ENCODE measurements at places on chromosomes 3 and 15.

GRCh38 chr3:35789042-35789831 is 149.9 kb downstream of the ARPP21 start:
- no peak for DNase-seq

- no peak for DNase-seq
These were observed 18.5 kb upstream of the RIOX2 start for GRCh38 chr3:97990624-97991292.

DNA sequence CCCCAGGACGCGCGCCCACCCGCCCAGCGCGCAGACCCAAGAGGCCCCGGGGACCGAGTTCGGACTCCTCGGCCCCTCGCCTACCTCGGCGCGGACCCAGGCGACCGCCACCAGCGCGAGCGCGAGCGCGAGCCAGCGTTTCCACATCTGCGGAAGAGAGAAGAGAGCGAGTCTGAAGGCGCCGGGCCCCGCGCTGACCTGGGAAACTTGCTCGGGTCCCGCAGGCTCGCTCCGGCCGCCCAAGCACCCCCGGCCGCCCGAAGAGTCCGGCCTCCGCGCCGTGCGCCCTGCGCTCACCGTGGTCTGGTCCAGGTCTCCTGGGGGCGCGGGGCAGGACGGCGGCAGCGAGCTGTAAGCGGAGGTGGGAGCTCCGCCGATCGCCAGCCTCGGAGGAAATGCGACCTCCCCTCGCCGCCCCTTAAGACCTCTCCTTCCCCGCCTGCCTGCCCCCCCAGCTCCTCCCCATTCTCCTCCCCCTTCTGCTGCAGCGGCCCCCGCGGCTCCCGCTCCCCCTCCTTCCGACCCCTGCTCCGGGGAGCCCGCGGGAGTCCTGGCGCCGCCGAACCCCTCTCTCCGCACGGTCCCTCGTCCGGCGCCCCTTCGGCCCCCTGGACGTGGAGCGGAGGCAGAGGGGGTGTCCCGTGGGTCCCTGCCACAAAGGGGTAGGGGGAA is at the start of gene FSTL1:
TSS of gene FSTL1 (minus strand) at position 393 of the 672 bp plus-strand sequence. CDS start at position 147, 246 bp downstream.
- DNase-seq: no peak

DNA sequence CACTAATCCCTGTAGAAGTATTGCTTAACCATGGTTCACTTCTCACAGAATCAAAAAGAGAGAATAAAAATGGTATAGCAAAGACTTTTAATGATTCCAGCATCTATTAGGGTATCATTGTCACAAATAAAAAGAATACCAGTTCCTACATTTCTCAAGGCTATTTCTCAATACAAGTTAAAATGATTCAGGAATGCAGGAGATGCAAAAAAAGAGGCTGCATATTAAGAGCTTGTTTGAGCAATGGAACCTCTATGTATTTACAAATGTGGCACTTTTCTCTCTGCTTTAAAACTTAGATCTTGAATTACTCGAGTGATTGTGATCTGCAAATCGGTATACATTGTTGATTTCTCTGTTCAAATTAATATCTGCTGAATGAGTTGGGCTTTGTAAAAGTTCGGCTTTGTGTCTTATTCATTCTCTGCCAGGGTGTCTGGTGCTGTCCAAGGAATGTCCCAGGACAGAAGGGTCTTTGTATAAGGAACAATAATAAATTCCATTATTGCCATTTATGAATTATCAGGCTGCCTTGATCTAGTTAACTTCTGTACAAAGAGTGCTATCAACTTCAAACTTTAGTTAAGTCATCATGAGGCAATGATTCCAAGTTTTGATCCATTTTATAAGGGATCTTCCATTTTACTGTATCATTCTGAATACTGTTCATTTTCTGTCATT is 364.2 kb downstream of the RBMS3 start:
- no peak for DNase-seq

DNA sequence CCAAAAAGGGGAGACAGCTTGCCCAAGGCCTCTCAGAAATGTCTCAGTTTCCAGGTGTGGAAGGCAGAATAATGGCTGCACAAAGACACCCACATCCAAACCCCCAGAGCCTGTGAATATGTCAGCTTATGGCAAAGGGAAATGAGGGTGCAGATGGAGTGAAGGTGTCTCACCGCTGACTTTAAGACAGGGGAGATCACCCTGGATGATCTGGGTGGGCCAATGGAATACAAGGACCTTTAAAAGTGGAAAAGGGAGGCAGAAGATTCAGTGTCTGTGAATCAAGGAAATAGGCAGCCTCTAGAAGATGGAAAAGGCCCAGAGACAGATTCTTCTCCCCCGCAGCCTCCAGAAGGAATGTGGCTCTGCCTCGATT is 48.8 kb upstream of the ATP2B2 start:
- no peak for DNase-seq

DNA sequence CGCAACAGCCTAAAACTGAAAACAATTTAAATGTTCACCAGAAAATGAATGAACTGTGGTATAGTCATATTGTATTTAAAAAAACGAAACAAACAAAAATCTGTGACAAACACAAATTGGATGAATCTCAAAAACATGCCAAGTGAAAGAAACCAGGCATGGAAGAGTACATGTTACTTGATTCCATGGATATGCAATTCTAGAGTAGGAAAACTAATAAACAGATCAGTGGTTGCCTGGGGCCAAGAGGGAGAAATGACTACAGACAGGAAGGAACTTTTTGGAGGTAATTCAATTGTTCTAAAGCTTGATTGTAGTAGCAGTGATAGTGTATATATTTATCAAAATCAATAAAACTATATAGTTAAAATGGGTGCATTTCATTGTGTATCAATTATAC is 16.8 kb downstream of the UBE3A start:
- DNase-seq: no peak

GRCh38 chr15:43194795-43195194 is 9.6 kb downstream of the CCNDBP1 start:
- no peak for DNase-seq

- DNase-seq: no peak
These were observed 17.2 kb upstream of the PLOD2 start for GRCh38 chr3:146178006-146178689.

DNA sequence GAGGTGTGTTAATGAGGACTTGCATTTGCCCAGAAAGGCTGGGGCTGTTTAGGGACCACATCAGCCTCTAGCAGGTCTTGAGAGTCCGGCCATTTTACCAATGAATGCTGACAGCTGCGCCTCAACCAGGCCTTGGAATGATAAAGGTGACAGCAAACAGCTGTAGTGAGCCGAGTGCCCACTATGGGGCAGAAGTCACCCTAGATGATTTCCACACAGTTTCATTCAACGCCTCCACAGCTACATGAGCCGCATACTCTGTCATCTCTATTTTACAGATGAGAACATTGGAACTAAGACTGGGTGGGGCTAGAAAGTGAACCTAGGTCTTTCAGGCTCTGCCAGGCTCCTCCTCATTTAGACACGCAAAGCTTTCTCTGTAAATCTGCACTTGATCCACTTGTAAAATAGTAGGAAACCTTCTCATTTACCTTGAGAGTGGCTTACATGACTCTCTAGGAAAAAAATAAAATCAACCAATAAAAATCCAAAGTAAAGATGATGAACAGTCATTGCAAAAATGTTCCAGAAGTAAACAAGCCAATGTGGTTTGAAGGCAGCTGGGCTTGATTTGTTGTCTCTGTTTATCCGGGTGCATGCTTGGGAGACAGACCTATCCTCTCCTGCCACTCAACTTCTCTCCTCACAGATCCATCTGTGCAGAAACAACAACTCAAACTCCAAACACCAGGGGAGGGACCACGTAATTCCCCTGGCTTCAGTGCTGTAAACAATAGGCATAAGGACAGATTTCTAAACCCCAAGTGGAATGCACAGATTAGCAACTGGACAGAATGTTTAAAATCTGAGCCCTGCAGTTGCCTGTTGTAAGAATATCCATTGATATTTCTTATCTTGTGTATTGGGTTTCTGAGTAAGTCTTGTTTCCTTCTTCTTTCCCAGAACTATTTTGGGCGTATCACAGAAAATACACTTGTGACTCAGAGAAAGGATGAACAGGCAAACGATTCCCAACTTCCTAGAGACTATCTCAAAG is 31.5 kb upstream of the LDHAL6B start:
- DNase-seq: no peak

- DNase-seq: no peak
These were observed 36.5 kb downstream of the ITGB5 start for GRCh38 chr3:124850633-124851032.

DNA sequence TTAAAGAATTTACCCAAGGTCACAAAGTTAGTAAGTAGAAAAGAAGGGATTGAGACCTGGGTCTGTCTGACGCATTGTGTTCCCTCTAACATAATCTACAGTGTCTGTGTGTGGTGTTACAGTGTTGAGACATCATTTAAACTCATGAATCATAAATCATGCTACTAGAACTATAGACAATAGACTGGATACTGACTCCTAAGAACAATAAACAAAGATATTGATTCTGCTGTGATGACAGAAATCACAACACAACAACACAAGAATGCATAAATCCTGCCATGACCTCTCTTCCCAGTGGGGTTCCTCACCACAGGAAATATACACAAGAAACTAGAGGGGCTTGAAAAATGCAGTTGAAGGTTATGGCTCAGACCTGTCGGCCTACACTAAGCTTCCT is 44.3 kb downstream of the TRIM69 start:
- no peak for DNase-seq

DNA sequence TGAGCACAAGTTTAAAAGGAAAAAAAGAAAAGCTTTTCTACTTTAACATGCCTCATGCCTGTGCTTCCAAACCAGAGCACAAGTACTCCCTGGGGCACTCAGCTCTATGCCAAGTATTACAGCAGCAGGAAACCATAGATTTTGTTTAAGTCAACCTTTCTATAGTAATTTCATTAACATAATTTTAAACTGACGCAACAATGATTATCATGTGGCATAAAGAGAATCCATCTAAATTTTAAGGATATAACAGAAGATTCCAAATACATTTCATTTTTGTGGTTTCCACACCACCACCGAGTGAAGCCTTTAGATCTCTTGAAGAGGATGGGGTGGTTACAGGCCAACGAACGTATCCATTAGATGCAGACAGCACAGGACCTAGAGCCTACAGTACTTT is 112.1 kb downstream of the TNIK start:
- no peak for DNase-seq

GRCh38 chr15:42365921-42366550 is 6.7 kb downstream of the CAPN3 start:
- DNase-seq: no peak

GRCh38 chr3:51966016-51966415 is 1.2 kb downstream of the PCBP4 start:
- no peak for DNase-seq

- DNase-seq: peak; percentile 13
These were observed 303.3 kb upstream of the ATP10A start for GRCh38 chr15:26166429-26166828.

DNA sequence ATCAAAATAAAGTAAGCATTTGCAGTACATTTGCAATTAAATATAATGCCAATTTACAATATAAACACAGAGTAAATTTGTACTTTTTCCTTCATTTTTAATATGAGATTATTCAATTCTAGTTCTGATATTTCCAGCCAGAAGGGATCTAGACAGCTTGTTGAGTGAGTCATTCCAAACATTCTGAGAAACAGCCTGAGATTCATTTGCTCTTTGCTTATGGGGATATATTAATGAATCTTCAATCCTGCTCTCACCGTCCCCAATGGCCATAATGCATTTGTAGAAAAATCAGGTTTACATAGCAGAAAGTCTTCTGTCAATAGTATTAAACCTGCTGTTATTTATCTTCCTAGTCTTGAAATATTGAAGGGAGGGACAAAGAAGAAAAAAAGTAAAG is 554.2 kb downstream of the TUSC7 start:
- no peak for DNase-seq

DNA sequence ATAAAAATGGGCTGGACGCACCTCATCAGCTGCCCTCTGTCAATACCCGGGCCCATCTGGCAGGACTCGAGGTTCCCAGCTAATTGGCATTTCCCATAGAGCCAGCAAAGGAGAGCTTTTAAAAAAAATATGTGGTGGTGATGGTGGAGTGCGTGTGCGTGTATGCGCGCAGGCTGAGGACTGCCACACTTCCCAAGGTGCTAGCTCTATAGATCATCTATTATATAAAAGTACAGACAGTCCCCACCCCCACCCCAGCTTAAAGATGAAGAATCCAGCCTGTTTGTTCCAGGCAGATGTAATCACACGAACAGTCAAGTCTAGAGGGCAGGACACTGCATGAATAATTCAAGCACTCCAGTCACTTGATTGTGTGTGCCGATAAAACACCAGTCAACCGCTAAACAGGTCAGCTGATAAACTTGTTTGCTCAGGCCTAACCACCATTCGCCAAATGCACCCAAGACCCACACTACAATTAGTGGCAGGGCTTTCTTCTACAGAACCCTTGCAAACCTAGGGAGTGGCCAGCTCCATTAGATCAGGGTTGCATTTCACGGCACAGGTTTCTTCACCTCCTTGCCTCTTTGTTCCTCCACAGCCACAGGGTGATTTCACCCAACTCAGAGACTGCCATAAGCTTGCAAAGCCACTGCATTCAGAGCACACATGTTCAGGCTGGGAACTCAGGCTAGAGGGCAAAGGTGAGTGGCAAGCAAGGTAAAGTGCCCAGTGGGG is 5.8 kb downstream of the TLE3 start:
- DNase-seq: peak; percentile 21

- peak; percentile 93 for DNase-seq
These were observed 10.0 kb downstream of the GNAI2 start for GRCh38 chr3:50245831-50246516.

GRCh38 chr3:189249987-189250386 is 78.2 kb downstream of the TPRG1 start:
- no peak for DNase-seq

DNA sequence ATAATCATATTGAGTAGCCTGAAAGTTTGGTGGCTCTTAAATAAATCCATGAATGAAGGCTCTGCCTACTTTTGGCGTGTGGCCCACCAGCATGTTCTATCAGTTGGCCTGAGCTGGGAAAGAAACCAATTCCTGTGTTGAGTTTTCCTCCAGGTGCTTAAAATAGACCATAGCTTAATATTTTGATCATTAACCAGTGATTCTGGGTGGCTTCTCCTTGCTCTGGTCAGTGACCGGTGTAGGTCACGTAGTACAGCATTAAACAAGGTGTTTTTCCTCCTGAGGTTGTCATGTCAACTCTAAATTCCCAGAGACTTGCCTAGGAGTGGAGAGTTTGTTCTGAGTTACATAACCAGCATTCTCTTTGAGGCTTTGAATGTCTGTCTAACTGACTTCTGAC is 1.3 kb downstream of the HHLA2 start:
- no peak for DNase-seq

GRCh38 chr3:114294940-114295480 is 1.2 kb downstream of the TIGIT start:
- DNase-seq: no peak

GRCh38 chr3:187590861-187591576 is 79.2 kb downstream of the SST start:
- DNase-seq: no peak

DNA sequence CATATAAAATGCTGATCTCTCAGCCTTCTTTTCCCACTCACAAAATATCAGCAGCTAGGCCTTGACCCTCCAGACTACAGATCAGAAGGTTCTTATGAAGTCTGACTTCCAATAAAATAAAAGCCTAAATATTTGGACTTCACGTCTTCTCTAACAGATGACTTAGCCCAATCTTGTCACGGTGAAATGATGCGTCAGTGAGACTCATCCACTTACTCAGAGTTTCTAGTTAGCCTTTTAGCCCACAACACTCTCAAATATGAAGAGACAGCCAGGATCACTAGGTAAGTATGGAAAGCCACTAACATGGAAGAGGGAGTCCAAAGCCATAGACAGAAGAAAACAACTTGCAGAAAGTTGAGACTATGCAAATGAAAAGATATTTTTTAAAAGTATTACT is 601.2 kb downstream of the PYDC2 start:
- no peak for DNase-seq
